NCI-H2171 treated with DMSO at 0.1 percent for 48 hours (cell line): ENCODE measurements at places on chromosomes 3 and 15.

DNA sequence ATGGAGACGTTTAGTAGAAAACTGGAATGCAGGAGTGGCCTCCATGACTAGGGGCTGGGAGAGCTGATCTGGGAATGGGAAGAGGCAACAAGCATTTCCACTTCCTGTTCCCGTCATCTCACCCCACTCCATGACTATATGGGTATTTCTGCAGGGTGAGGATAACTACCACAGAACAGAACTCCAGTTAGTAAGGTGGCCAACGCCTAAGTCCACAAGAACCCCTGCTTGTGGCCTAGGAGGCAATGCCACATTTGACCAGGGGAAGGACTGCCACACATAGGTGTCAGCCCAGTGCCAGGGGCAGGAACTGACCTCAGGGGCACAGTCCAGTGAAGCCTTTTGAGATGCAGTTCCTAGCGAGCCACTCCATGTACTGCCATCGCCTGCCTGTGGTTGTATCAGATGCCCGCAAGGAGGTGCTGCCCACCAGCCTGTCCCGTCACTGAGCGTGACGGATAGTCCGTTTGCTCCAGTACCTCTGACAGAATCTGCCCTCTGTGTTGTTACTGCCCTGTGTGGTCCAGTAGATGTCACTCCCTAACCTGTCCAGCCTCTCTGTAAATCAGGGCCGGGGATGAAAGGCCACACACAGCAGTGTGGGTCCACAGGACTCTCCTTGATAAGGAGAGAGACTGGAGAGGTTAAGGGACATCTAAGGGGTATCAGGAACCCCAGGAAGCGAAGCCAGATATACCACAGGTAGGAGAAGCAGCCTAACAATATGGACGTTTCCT lies 3.5 kb upstream of the MTFMT start:
- DNase-seq = peak; percentile 22

GRCh38 chr3:177721864-177722785 lies 524.8 kb upstream of the TBL1XR1 start:
- no peak for DNase-seq

DNA sequence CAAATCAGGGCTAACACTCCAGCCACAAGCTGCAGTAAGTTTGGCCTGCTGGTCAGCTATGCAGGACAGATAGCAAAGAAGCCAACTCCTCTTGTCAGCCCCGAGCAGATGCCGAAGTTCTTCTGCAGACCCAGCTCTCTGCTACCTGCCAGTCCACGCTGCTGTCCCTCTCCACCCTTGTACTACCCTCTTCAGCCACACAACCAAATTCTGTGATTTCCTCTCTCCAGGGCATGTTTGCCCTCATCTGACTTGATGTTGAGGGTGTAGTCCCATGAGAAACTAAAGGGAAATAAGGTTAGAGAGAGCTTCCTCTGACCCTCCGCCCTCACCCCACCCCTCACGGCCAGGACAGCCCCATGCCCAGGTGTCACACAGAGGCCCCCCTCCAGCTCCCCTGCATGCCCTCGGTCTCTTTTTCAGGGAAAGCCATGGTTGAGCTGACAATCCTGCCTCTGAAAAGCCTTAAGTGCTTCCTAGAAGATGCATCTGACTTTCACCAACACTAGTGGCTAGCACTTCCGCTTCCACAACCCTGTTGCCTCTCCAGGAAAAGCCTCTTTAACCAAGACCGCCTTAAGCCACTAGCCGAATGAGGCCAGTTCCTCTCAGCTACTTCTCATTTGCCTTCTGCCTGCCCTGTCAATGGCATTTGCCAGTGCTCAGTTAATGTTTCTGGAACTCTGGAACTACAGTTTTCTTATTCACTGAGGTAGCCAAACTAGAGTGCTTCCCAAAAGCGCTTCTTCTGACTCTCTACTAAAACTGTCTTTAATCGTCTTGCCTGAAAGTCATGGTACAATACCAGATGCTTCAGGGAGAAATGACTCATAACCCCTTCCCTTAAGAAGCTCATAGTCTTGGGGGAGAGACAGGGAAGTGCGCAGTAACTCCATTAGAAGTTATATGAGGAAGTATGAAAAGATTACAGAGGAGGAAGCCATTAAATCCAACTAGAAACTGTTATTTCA lies 300.4 kb upstream of the STT3B start:
- no peak for DNase-seq

DNA sequence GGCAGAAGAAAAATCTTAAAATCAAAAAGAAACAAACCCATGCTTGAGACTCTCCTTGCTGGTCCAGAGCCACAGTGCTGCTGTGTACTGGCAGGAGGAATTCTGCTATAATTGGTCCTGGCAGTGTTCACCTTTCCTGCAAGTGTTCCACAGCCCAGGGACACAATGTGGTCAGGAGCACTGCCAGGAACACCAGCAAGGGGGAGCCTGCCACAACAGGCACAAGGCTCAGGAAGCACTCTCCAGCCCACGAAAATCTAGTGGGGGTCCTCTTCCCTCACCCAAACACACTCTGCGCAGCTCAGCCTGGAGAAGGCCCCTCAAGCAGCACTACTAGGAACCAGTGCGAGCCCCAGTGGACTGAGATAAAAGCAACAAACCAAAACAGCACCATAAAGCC lies 92.9 kb downstream of the UBE3A start:
- DNase-seq = no peak

- peak; percentile 71 for DNase-seq
Measured at GRCh38 chr3:175606650-175607318, 747.6 kb downstream of the NAALADL2 start.

GRCh38 chr3:134072881-134073582 lies 43.3 kb upstream of the SLCO2A1 start:
- DNase-seq = no peak

GRCh38 chr3:138089091-138089490 lies 26.3 kb downstream of the DZIP1L start:
- no peak for DNase-seq

DNA sequence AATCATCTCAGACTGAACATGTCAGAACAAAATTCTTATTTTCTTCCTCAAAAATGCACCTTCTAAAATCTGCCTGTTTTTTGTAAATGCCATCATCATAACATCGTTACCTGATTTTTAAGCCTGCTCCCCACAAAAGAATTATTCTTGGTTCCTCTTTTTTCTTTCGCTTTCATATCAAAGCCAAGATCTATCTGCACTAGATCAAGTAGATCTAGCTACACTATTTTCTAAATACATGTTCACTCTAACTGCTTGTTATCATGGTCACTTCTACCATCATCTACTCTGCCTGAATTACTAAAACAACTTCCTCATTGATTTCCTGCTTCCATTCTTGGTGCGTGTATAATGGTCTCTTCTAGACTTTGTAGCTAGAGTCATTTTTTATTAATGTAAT lies 217.7 kb downstream of the ARPP21 start:
- DNase-seq = no peak

DNA sequence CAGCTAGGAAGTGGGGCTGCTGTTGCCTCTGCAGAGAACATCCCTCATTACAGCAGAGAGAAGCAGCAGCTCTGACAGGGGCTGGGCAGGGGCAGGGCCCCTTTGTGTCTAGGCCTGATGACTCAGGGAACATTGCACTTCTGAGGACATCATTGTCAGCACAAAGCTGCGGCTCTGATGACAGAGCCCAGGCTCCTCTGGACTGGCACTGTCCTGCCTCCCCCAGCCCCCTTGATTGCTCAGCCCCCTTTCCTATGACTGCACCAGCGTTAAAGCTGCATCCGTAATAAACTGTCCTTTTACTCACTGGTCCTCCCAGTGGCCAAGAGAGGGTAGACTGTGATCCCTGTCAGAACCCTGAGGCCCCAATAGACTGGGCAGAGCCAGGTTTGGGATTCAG lies 18.3 kb downstream of the TRH start:
- no peak for DNase-seq

DNA sequence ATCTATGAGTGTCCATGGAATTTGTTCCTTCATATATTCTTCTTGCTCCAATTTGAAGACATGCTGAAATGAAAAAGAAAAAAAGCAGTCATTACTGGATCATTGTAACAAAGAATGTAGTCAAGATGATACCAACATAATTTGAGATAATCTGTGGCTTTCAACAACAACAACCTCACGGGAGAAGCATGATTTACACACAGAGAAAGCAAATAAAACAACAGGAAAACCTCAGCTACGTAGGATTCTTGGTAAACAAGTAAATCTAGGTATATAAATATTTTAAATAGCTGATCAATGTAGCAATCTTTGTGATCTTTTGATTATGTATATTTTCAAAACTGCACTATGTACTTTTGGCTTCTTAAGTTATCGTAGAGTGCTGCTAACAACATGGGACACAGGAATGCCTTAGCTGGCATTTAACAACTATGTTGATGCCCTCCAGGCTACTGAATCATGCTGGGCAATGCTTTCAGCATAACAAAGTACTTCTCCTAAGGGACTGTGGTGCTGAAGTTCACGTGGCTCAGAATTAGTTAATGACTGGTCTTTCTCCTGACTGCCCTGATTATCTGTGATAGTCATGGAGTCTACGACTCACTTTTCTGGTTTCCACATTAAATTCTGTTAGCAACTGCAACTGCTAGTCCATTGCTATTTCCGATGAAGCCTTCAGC lies 96.5 kb upstream of the MYO5C start:
- DNase-seq = no peak

- peak; percentile 28 for DNase-seq
Measured at GRCh38 chr3:34202975-34203374, 404.5 kb downstream of the PDCD6IP start.

DNA sequence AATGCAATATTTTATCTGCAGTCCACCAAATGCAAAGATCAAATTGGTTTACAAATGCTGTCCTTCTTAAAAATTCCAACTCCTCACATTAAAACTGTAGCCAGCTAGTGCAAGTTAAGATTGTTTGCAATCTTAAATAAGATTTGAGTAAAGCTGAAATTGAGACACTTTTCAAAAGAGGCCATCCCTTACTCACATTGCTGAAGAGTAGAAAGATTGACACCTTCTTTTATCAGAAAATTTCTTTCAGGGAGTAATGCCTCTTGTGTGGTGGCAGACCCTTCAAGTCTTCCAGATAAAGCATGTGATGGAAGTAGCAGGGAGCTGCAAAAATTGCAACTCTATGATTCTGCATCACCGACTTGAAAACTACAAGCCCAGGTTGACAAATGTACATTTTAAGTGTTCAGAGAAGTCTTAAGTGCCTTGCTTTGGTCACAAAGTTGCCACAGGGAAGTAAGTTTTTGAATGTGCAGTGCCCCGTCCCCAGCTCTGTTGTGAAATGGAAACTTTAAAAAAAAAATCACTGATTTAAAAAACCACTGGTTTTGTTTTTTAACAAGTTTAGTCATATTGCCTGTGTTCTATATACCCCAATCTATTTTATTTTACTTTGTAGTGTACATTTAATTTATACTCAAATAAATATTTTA lies 12.6 kb downstream of the CD86 start:
- no peak for DNase-seq

DNA sequence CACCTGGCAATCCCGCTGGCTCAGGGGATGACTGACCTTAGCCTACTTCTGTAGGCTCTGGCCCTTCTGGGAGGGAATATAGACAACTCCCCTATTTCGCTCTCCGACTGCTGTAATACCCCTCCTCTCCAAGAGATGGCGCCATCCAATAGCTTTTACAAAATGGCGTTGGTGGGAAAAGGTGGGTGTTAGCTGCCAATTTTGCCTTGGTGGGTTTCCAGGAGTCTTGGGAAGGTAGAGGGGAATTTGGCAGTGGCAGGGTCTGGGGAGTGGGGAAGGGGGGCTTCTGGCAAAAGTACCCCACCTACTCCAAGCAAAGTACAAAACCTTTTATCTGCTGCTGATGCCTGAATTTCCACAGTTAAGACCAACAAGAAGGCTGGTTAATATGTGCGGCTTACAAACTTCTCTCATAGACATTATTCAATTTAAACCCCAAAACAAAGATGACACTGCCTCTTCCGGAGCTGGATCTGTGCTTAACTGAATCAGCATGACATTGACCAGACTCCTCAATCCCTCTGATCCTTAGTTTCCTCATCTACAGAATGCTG lies 62.1 kb downstream of the RASGRF1 start:
- peak; percentile 61 for DNase-seq
